Spleen (tissue), 13 donors: ENCODE measurements at places on chromosomes 5 and 9.

DNA sequence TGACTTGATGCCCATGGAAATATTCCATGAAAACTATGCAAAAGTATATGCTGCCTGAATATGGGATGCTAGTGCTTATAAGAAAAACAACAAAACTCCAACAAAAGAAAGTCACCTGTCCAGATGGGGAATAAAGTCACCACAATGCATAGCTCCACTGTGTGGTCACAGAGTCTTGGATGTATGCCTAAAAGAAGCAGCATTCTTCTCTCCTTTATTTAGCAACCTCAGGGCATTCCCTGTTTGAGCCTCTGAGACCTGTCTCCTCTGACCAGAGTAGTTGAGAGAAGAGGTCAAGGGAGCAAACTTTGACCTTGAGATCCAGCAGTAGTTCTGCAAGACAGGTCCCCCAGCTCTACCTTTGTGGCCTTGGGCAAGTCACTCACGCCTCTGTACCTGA is 287.5 kb downstream of the MED10 start:
- no peak for DNase-seq

GRCh38 chr5:14405267-14405666 is 176.3 kb upstream of the OTULINL start:
- no peak for DNase-seq

DNA sequence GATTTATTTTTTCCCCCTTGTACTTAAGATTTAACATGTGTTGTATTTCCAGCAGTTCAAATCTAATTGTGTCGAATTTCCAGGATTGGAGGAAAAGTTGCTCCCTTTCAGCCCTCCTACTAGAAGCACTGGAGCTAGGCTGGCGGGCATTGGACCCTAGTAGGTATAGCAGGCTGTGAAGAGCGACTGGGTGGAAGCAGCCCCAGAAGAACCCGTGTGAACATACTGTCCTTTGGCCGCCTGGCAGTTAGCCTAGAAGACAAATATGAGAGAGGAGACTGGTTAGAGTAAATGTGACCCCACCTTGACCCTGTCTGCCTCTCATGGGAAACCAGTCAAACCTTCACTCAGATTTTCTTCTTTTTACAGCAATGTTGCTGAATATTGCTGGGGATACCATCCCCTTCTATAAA is 13.9 kb downstream of the ALDOB start:
- no peak for DNase-seq

- DNase-seq: no peak
Observed at GRCh38 chr9:97591535-97591934, 41.6 kb downstream of the TSTD2 start.

DNA sequence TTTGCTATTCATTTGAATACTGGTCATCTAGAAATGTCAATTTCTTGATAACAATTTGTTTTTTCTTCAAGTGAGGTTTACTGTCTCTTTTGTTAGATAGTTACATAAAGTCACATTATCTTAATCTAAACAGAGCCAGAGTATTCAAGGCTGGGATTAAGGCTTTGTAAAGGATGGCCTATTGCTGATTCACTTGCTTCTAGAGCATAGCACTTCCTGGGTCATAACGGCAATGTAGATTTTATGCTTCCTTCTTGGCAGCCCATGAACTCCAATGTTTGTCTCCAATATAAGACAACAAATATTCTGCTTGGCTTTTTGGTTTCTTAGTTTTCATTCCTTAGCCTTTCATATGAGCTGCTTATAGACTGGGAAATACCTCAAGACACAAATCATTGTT is 2007.9 kb upstream of the CDH6 start:
- no peak for DNase-seq

GRCh38 chr5:150516011-150516410 is 8.1 kb downstream of the NDST1 start:
- DNase-seq: no peak

DNA sequence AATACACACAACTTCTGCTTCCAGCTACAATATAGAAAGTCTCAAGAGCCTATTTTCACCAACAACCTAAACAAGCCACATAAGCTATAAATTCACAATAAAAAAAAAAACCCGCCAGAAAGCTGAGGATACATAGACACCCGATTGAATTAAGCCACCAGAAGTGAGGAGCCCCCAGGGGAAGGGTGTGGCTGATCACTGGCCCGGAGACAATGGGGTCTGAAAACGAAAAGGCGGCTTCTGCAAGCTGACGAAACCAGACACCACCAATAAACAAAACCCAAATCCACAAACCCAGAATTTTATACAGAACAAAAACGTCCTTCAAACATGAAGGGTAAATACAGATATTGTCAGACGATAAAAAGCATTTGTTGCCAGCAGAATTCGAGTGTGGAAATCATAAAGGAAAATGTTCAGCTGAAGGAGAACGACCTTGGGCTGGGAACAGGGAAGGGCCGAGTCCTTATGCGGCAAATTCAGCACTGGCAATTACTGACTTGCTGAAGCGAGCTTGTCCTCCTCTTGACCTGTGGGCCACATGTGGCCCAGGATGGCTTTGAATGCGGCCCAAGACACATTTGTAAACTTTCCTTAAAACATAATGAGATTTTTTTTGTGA is 39.6 kb upstream of the CEP72 start:
- no peak for DNase-seq

DNA sequence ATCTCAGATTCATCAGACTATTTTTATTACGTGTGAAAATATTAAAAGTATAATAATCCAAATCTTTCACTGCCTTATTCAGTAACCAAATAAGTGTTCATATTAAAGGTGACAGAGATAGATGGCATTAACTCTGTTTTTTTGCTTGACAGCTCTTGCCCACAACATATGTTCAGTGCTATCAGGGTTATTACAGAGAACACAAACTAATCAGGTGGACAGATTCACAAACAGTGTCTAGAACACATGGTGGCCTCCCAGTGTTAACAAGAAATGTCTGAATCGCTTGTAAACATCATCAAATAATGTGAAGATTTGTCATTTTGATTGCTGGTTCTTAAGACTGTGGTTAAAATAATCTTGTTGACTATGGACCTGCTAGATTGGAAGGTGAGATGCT is 609.1 kb upstream of the GRAMD2B start:
- no peak for DNase-seq

DNA sequence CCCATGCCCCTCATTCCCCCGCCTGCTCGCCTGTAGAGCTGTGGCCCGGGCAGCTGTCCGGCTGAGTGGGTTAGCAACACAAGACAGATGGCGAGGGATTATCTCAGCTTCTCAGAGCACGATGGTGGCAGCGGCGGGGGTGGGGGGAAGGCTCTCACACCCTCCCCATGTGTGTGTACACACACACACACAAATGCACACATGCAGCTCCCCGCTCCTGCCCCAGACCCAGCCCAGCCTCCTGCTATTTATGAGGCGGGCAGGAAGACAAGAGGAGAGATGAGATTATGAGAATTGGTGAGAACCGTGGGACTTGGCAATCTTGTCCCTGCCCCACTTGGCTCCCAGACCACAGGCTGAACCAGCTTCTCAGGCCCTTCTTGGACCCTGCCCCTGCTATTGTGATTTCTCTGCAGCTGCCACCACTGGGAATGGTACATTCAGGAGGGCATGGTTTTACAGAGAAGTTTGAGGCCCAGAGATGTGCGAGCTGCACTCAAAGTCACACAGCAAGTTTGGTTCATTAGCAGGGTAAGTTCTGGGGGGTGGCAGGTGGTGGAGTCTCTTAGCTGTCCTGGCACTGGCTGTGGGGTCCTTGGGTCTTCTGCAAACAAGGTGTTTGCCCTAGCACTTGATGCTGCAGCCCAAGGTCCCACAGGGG is 51.0 kb upstream of the PSD2 start:
- DNase-seq: no peak

DNA sequence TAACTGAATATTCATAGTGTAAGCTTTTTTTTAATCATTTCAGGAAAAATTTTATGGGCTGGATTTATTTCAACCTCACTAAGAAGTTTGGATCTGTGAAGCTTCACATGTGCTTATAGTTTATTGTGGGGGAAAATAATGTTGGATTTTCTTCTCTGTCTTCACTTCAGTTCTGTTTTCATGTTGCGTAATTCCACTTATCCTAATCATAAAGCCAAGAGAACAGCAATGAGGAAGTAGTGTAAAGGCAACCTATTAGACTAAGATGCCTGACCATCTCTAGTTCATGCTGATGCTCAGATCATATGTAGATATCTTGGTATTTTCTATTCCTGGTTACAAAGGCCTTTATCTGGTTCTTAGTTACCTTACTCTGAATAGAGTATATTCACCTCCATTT is 50.0 kb downstream of the CD180 start:
- no peak for DNase-seq

- no peak for DNase-seq
Observed at GRCh38 chr5:7348168-7348854, 47.6 kb upstream of the ADCY2 start.

- no peak for DNase-seq
Observed at GRCh38 chr5:173720286-173720952, 104.0 kb upstream of the BOD1 start.

DNA sequence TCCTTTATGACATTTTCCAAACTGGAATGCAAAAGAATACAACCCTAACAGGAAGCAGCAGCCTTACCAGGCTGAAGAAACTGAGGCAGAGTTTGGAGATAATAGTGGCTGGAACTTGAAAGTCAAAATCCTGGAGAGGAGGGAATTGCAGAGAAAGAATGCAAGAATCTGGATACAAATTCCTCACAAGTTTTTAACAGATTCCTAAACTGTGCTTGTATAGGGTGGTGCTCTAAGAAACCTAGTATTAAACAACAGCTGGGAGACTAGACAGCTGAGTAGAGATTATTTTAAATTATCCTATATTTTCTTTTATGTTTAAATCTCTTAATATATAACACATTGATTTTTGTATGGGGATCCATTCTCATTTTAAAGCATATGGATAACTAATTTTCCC is 30.7 kb downstream of the INVS start:
- DNase-seq: no peak

GRCh38 chr9:3916411-3916810 is 383.5 kb downstream of the GLIS3 start:
- DNase-seq: no peak

DNA sequence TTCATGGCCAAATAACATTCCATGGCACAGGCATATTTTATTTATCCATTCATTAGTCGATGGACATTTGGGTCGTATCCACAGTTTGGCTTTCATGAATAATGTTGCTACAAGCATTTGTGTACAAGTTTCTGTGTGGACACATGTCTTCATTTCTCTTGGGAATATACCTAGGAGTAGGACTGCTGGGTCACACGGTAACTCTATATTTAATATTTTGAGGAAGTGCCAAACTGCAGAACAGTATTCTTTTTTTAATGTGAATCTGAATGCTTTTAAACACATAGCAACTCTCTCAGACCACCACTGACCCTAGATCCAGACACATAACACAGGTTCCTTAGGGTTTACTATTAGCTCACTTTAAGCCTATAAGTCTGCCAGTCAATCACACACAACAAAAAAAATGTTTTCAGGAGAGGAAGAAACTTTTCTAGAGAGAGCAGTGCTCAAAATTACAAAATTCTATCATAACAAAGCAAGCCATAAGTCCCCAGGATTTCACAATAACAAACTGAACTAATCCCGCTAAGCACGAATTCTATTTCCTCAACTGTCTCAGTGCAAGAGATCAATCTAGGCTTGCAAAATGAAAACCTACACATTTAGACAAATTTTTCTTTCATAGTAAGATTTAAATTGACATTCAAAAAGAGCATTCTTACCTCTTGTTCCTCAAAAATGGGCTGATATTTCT is 41.8 kb upstream of the GABBR2 start:
- no peak for DNase-seq

DNA sequence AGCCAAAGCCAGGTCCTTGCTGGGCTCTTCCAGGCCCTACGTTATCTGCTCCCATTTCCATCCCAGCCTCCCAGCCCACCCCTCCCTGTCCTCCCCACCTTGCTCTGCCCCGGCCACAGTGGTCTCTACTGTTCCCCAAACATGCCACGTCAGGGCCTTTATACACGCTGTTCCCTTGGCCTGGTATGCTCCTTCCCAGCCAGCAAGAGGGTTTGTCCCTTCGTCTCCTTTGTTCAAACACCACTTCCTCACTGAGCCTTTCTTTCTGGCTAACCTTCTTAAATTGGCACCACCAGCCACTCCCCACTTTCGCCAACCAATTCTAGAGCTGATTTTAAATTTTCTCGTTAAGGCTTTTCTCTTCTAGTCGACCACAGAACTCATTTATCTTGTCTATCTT is 9.8 kb downstream of the SH2D3C start:
- DNase-seq: no peak

DNA sequence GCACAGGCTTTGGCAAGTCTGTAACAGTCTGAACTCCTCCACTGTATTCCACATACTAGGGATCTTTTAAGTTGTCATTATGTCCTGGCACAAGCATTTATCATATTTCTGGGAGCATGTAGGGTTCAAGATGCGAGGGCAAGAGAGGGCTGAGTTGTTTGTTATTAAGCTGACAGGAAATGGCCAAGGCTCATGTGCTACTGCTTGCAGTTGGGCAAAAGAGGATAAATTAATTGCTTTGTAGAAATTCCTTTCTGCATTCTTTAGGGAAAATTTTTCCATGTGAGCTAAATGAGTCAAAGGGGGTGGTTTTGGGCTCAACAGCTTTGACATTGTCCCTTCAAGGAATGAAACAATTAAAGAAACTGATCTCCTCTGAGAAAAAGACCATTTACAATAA is 35.4 kb downstream of the DOCK8 start:
- no peak for DNase-seq

DNA sequence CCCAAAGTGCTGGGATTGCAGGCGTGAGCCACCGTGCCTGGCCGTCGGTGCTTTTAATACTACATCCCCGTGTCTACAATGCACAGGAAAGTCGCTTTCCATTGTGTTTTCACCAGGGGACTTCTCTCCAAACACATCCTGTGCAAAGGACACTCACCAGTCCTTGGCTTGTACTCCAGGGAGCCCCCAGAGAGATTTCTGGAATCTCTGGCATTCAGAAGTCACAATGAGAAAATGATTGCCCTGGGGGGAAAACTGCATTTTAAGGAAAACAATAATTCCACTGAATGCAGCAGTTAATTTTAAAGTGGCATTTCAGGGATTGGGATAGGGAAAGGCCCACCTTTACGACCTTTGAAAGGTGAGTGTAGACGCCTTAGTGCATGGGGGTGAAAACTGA is 112.0 kb downstream of the ADAMTS16 start:
- no peak for DNase-seq
